ENCODE measurements at places on chromosomes 2 and 18. TPM values are rescaled to one million over a fixed set of nuclear protein-coding genes. Genes with fewer than 3 reads are reported as not detected.

LCLAT1 gene
- 46.6 TPM for total RNA-seq

DNA sequence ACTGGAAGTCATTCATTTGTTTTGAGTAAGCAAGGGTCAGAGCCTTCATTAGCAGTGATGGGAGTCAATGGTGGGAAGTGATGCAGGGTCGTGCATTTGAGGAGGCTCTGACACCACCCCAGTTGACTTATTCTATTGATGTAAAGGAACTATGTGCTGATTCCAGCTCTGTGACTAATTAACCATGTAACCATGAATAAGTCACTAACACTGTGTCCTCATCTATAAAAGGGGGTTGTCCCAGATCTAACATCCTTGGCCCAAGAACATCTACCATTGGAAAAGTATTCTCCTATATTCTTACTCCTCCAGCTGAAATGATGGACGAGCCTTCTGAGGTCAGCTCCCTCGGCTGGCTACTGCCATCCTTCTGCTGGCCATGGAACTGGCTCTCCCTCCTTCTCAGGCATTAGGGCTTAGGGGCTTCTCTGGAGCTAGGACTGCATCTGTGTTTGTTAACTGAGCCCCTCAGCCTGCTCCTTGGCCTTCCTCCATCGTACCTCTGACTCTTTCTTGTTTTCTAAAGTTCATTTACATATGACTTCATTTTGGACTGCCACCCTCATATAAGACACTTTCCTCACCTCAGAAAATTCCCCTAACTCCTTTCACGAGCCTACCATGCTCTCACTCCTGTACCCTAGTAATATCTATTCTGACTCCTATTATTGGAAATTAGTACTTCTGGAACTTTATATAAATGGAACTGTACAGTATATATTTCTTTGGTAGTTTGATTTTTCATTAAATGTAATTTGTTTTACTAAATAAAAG is 115.5 kb downstream of the KCTD1 start:
- H3K36me3 ChIP-seq, result no peaks in the 10 kb centered on the region
- peaks cover 12% of the 10 kb centered on the region for H3K27me3 ChIP-seq
- H3K4me1 ChIP-seq, result no peaks in the 10 kb centered on the region
- no peak overlapping the region for H3K27ac ChIP-seq

OSR1 gene
- not detected for total RNA-seq

ADD2 gene
- total RNA-seq, result 24.3 TPM

DNA sequence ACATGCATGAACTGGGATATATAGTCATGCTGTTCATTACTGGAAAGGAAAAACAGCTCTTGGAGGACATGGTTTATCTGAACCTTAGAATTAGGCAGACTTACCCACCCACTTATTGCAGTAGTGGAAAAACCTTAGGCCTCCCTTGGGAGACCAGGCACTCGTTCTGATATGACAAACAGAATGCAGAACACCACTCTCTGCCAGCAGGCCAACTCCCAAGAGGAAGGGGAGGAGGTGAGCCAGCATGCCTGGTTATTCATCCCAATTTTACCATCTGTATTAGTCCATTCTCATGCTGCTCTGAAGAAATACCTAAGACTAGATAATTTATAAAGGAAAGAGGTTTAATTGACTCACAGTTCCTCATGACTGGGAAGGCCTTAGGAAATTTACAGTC is 17.5 kb downstream of the C18orf63 start:
- H3K4me3 ChIP-seq, result no peak overlapping the region
- H3K27me3 ChIP-seq, result peaks cover 7% of the 10 kb centered on the region
- H3K27ac ChIP-seq, result no peak overlapping the region
- DNase-seq, result no peak
- H3K4me1 ChIP-seq, result no peaks in the 10 kb centered on the region
- H3K36me3 ChIP-seq, result no peaks in the 10 kb centered on the region

DNA sequence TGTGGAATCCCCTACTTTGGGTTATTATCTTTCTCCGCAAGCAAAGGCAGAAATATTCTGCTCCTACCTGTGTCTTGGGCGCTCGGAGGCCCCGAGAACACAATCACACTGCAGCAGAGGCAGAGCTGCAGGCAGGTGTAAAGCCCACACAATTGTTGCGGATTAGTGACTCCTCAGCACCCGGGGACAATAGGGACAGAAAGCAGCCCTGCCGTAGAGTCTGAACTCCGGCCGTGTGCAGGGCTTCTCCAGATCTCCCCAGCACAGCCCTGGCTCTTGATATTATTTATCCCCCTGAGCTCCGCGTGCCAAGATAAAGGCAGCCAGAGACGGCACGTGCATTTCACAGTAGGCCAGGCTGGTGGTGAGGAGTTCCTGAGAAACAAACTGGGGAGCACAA is 229.2 kb downstream of the EN1 start:
- no peak overlapping the region for H3K27ac ChIP-seq
- no peaks in the 10 kb centered on the region for H3K36me3 ChIP-seq
- no peaks in the 10 kb centered on the region for H3K4me1 ChIP-seq
- no peak overlapping the region for H3K4me3 ChIP-seq
- H3K27me3 ChIP-seq, result peaks cover 7% of the 10 kb centered on the region

GRCh38 chr2:24334245-24334633 is 26.1 kb downstream of the ITSN2 start:
- H3K36me3 ChIP-seq, result no peaks in the 10 kb centered on the region
- no peak overlapping the region for H3K4me3 ChIP-seq
- no peak overlapping the region for H3K27ac ChIP-seq
- no peaks in the 10 kb centered on the region for H3K27me3 ChIP-seq
- H3K4me1 ChIP-seq, result peaks cover 38% of the 10 kb centered on the region

DNA sequence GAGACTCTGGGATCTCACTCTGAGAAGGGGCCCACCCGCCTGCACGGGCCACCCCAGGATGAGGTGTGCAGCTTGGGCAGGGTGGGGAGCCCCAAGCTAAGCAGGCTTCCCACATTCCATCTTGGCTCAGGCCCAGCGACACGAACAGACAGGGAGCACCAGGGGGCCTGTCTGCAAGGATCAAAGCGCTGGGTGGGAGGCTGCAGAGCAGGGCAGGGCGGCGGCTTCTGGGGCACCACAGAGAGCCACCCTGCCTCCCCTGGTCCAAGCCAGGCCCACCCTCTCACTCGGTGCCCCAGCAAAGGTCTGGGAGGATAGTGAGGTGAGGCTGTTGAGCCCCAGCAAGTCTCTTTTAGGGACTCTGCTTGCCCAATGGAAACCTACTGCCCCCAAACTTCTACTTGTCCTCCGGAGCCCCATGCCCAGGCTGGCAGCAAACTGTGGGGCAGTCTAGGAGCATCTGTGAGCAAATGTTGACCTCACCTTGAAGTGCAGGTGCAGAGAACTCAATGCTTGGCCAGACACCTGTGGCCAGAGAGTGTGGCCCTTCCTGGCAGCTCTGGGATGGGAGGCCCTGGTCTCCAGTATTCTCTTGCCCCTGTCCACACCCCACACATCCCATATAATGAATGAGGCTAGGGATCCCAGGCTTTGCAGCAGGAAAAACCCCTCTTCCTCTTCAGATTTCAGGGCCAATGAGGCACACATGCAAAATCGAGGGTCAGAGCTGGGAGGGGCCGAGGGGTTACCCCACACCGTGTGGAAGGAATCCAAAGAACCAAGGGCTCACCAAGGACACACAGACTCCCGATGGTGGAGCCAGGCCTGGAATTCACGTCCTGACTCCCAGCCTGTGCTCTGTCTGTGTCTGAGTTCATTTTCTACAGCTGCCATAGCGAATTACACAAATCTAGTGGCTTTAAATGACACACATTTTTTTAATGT is 18.8 kb upstream of the GLI2 start:
- no peak for DNase-seq
- H3K27ac ChIP-seq, result no peak overlapping the region
- no peaks in the 10 kb centered on the region for H3K4me1 ChIP-seq

GRCh38 chr2:189116979-189117378 is 62.6 kb downstream of the COL5A2 start:
- DNase-seq, result no peak
- H3K36me3 ChIP-seq, result no peaks in the 10 kb centered on the region
- no peaks in the 10 kb centered on the region for H3K27me3 ChIP-seq
- no peak overlapping the region for H3K27ac ChIP-seq
- H3K4me3 ChIP-seq, result no peak overlapping the region

DNA sequence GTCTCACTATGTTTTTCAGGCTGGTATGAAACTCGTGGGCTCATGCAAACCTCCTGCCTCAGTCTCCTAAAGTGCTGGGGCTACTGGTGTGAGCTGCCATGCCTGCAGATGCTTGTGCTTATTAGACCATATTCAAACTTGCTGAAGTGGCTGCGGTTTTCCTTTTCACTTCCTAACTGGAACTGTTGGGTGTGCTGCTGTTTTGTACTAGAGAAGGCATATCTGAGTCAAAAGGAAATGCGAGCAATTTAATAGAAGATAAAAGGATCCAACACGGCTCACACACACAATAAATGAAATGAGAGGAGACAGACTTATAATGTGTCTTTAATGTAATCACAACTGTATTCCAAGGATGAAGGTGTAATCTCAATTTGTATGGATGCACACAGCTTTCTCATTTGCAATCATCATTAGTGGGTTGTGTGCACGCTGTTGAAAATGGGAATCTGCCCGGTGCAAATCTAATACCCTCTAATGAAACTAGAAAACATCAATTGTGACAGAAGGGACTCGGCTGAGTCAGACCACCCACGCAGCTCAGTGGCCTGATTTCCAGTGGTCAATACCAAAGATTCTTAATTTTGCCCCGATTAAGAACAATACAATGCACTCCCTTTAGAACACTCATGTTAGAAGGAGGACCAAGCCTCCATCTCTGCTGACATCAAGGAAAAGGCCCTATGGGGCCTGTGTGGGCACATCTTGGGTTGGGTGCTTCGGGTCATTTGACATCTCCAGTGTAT is 532.7 kb downstream of the TDRD15 start:
- no peaks in the 10 kb centered on the region for H3K4me1 ChIP-seq
- no peak for DNase-seq
- no peaks in the 10 kb centered on the region for H3K27me3 ChIP-seq
- no peak overlapping the region for H3K4me3 ChIP-seq

- no peak overlapping the region for H3K4me3 ChIP-seq
- H3K4me1 ChIP-seq, result peaks cover 47% of the 10 kb centered on the region
- H3K36me3 ChIP-seq, result peaks cover 2% of the 10 kb centered on the region
- DNase-seq, result no peak
- H3K27me3 ChIP-seq, result peaks cover 6% of the 10 kb centered on the region
Observed at GRCh38 chr2:37566517-37566981, 104.9 kb downstream of the CDC42EP3 start.

DNA sequence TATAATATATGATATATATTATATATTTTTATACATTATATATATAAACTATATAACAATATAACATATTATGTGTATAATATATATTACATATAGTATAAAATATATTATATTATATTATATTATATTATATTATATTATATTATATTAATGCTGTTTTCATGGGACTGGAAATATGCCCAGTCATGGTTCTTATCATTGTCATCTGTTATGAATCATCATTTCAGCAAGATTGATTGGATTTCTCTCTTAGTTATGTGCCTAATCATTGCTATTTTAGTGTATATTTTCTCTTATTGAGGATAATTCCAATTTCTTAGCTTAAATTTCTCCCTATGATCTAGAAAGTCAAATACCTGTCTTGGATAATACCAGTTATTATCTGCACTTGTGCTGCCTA is 617.8 kb downstream of the TRIB2 start:
- H3K4me3 ChIP-seq, result no peak overlapping the region
- DNase-seq, result no peak
- H3K4me1 ChIP-seq, result no peaks in the 10 kb centered on the region
- H3K27me3 ChIP-seq, result no peaks in the 10 kb centered on the region
- H3K36me3 ChIP-seq, result no peaks in the 10 kb centered on the region

- peaks cover 100% of the 10 kb centered on the region for H3K4me1 ChIP-seq
- H3K4me3 ChIP-seq, result peak overlapping the region; percentile 17
- no peaks in the 10 kb centered on the region for H3K27me3 ChIP-seq
- H3K36me3 ChIP-seq, result peaks cover 8% of the 10 kb centered on the region
Observed at GRCh38 chr2:136323195-136323594, 205.2 kb upstream of the CXCR4 start.

NDUFAF7 gene
- total RNA-seq, result 33.4 TPM

SMCHD1 gene
- 103 TPM for total RNA-seq

C1QL2 gene
- total RNA-seq, result not detected

- H3K4me3 ChIP-seq, result no peak overlapping the region
- H3K27me3 ChIP-seq, result no peaks in the 10 kb centered on the region
Observed at GRCh38 chr2:62266433-62267038, 70.6 kb downstream of the B3GNT2 start.

DNA sequence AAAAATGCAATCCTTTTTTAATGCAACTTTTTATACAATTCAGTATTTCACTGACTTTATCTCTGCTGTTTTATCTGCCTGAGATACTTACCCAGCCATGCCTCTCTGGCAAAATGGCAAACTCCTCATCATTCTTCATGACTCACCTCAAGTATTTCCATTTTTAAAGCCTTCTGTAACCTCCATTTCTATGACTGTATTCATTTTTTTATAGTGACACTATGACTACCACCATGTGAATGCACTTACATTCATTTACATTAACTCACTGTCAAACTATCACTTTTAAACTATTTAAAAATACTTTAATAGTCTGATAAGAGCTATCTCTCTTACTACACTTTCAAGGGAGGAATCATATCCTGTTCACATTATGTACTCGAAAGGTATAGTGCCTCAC is 99.4 kb upstream of the SCN7A start:
- H3K27me3 ChIP-seq, result no peaks in the 10 kb centered on the region
- H3K27ac ChIP-seq, result no peak overlapping the region

GRCh38 chr2:11899264-11899818 is 152.9 kb downstream of the LPIN1 start:
- peaks cover 7% of the 10 kb centered on the region for H3K36me3 ChIP-seq
- H3K4me1 ChIP-seq, result no peaks in the 10 kb centered on the region
- no peaks in the 10 kb centered on the region for H3K27me3 ChIP-seq
- H3K27ac ChIP-seq, result no peak overlapping the region
- no peak for DNase-seq

Measured in activated T-cell treated with anti-CD3 and anti-CD28 coated beads, Interleukin-2, amount 50 U/mL, for 72 hours (primary cell).